ENCODE measurements at places on chromosomes 1 and 21. TPM values are rescaled to one million over a fixed set of nuclear protein-coding genes. Genes with fewer than 3 reads are reported as not detected.

Gene TMEM82
- not detected for total RNA-seq

Gene LMX1A
- 0.13 TPM for total RNA-seq

Gene FAM163A
- total RNA-seq, result not detected

DNA sequence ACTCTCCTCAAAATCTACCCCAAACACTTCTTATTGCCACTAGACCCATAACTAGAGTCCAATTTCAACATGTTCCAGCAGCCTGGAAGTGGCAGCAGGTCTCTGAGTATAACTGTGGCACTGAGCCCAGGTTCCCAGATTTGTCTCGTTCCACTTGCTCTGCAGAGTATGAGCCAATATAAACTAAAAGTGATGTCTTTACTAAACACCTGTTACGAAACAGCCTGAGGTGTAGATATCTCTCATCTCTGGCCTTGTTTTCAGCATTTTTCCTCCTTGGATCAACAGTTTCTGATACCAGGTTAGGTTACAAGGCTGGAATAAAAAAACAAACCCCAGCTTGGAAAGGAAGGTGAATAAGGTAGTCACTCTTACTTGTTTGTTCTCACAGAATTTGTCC is 25.2 kb upstream of the PRDX6 start:
- peak; percentile 97 for ATAC-seq

Gene PHACTR4
- total RNA-seq, result 20.3 TPM

Gene KDF1
- not detected for total RNA-seq

- ATAC-seq, result no peak
Measured at GRCh38 chr1:206555473-206555935, 48.2 kb downstream of the RASSF5 start.

GRCh38 chr1:117244306-117244705 is 33.6 kb upstream of the VTCN1 start:
- no peak for ATAC-seq

DNA sequence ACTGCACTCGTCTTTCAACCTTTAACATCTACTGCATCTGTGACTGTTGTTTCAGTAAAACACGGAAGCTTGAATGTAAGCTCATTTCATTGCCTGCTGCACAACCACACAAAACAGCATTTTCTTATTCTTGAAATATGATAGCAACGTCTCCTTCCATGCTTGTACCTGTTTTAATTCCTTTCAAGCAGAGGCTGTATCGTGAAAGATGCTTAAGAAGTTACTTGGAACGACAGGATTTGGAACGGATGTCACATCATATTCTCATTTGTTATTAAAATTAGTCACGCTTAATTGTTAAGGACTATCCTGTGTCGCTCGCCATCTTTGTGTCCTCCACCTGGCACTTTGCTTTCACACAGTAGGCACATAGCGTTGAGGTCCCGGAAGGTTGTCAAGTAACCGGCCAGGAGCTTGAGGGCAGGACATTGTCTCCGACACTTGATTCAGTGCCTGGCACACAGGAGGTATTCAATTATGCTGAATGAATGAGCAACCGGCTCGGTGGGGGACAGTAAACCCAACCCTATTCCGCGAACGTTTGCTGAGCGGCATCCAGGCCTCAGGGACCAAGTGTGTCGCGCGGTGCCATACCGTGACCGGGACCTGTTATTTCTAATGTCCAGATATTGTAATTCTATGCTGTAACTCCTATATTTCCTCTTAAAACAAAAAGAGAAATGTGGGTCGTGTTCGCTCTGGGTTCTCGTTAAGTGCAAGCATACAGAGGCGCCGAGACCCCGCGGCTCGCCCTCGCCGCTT is 499 bp upstream of the SH3GLB1 start:
- peak; percentile 40 for ATAC-seq

- ATAC-seq, result no peak
Measured at GRCh38 chr1:180851995-180852887, 60.5 kb upstream of the KIAA1614 start.

Gene MRPL39
- total RNA-seq, result 24.3 TPM

- ATAC-seq, result no peak
Measured at GRCh38 chr1:90591355-90591969, 125.6 kb downstream of the BARHL2 start.

DNA sequence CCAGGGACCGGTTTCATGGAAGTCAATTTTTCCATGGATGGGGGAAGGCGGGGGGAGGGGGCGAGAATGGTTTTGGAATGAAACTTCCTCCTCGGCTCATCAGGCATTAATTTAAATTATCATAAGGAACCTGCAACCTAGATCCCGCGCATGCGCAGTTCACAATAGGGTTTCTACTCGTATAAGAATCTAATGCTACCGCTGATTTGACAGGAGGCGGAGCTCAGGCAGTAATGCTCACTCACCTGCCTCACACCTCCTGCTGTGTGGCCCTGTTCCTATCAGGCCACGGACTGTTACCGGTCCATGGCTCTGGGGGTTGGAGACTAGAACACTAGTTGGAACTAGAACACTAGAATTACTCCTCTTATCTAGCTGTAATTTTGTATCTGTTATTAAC is 38.0 kb downstream of the PRRX1 start:
- no peak for ATAC-seq

DNA sequence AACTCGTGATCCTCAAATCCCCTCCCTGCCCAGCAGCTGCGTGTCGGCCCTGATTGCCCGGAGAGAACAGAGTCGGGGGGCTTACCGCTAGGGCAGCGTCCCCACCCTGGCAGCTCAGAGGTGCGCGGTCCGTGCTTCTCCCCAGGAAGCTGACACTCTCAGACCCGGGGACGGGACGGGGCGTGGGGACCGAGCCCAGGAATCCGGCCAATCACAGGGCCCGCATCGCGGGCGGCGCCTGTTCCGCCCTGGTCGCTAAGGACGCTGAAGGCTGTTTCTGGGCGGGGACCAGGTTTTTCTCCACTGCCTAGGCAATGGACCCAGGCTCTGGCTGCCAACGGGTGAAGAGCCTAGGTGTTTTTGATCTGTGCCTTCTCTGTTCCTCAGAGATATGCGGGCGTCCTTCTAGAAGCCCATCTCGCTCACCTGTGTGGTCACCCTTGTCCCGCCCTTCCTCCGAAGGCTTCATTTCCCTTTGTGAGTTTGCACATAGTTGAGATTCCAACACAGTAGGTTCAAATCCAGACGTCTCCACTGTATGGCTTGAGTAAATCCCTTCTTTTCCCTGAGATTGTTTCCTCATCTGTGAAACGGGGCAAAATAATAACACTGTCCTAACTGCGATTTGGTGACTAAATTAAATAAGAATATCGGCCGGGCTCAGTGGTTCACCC is at the start of gene C1orf87:
C1orf87 (minus strand) TSS at position 166 of the 674 bp plus-strand sequence. CDS start 1,127 bp downstream, outside the sequence.
- peak; percentile 25 for ATAC-seq

GRCh38 chr1:247204177-247204647 is 32.4 kb upstream of the ZNF124 start:
- ATAC-seq, result no peak

DNA sequence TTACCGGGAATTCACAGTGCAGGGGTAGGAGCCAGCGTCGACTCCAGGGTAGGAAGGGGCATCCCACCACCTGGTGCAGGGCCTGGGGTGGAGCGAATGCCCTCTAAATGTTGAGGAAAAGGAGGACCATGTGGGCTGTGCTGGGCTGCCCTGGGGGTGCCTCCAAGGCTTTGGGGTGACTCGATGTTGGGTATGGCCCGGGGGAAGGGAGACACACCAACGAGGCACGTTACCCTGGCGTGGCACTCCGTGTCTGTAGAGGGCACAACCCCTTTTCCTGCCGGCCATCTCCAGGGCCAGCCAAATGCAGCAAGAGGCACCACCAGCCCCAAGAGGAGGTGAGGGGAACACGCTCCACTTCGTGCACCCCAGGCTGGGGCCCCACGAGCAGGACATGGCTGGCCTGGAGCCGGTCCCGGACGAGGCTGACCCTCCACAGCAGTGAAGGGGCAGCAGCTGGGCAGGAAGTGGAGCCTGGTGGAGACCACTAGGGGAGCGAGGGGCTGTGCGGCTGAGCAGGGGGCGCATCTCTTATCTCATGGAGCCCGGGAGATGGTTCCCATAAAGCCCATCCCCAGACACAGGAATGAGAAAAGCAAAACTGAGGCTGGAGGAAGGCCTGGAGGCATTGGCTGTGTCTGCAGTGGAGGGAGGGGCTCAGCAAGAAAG is 11.2 kb downstream of the ACTRT2 start:
- no peak for ATAC-seq

DNA sequence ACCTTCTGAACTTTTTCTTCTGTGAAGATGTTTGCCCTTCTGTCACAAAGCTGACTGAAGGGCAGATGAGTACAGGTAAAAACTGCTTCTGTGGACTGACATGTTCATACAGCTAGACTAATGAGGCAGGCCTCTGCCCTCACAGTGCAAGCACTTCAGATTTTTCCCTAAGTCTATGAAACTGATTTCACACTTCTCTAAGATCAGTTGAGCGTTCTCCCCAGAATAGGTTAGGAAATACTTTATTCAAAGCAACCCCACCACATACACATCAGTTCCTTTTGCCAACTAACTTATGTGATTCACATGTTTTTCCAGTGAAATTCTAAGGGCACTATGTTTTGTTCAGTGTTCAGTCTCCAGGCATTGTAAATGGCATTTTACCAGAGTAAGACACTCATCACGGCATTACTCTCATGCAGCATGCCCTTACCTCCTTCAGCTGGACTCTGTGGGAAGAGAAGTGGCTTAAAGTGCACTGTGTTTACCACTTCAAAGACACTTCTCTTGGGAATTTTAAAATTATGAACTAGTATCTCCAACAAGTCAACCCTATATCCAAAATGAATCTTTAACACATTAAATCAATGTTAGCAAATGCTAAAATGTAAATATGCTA is 5.4 kb upstream of the PSMG1 start:
- no peak for ATAC-seq

GRCh38 chr1:232704694-232705680 is 75.1 kb upstream of the SIPA1L2 start:
- peak; percentile 90 for ATAC-seq

Gene CYP4A11
- not detected for total RNA-seq

- no peak for ATAC-seq
Measured at GRCh38 chr21:18989953-18990495, 586.4 kb upstream of the TMPRSS15 start.

- peak; percentile 32 for ATAC-seq
Measured at GRCh38 chr1:192530254-192530653, 45.3 kb upstream of the RGS1 start.

- no peak for ATAC-seq
Measured at GRCh38 chr1:36934061-36934460, 100.3 kb downstream of the GRIK3 start.

DNA sequence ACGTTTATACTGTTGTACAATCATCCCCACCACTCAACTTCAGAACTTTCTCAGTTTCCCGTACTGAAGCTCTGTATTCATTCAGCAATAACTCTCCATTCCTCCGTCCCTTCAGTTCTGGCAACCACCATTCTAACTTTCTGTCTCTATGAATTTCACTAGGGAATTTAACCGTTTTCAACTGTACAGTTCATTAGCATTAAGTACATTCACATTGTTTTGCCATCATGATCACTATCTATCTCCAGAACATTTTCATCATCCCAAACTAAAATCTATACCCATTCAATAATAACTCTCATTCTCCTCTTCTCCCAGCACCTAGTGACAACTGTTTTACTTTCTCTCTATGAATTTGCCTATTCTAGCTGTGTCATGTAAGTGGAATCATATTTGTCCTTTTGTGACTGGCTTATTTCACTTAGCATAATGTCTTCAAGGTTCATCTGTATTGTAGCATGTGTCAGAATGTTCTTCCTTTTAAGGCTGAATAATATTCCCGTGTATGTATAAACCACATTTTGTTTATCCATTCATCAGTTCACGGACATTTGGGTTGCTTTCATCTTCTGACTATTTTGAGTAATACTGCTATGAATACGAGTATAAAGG is 75.0 kb downstream of the CEP350 start:
- no peak for ATAC-seq

GRCh38 chr1:26857473-26858060 is 5.4 kb upstream of the SFN start:
- no peak for ATAC-seq

Gene GPR25
- total RNA-seq, result not detected

Gene FMN2
- total RNA-seq, result 0.27 TPM

Gene TTC34
- 0.58 TPM for total RNA-seq

Gene C8A
- not detected for total RNA-seq

- no peak for ATAC-seq
Measured at GRCh38 chr21:17264182-17264581, 248.7 kb upstream of the CXADR start.

GRCh38 chr1:231172411-231172810 is 10.6 kb downstream of the TRIM67 start:
- no peak for ATAC-seq

Measured in gastroesophageal sphincter (tissue), 4 donors.